ENCODE measurements at places on chromosomes 5 and 9.

DNA sequence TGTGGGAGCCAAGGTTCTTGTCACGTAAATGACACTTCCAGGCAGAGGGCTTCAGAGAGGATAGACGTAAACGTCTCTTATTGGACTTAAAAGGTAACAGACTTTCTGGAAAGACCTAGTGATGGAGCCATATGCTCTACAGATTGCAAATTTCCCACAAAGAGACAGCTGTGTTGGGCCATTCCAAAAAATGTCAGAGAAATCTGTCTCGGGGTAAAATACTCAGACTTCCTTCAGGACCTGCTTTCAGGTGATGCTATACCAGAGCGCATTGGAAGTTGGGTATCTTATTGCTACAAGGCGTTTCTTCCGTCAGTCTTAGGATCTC is 29.2 kb downstream of the PROP1 start:
- peak; percentile 7 for DNase-seq

- DNase-seq = no peak
These were observed 44.0 kb upstream of the GLRX start for GRCh38 chr5:95866435-95867040.

GRCh38 chr9:354453-354852 is 139.8 kb downstream of the DOCK8 start:
- DNase-seq = no peak

- DNase-seq = no peak
These were observed 14.4 kb downstream of the POLK start for GRCh38 chr5:75526070-75526469.

DNA sequence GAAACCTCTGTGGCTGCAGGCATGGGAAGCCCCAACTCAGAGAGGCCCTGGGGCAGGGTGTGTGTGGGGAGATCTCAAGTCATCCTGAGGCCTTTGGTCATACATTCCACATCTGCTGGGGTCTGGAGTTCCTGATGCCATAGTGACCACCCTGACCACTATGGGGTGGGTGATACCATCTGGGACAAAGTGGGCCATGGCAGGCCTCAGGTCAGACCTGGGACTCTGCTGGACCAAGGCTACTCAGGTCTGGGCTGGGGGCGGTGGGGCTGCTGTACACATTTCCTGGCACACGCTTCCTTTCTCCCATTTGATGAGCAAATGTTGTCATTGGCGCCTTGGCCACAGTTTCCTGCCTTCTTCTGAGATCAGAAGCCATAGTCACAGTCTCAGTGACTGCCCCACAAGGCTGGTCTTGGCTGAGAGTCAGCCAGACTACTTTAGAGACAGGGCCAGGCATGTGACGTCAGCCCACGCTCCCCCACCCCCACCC is 15.1 kb upstream of the ACSL6 start:
- DNase-seq = peak; percentile 37

DNA sequence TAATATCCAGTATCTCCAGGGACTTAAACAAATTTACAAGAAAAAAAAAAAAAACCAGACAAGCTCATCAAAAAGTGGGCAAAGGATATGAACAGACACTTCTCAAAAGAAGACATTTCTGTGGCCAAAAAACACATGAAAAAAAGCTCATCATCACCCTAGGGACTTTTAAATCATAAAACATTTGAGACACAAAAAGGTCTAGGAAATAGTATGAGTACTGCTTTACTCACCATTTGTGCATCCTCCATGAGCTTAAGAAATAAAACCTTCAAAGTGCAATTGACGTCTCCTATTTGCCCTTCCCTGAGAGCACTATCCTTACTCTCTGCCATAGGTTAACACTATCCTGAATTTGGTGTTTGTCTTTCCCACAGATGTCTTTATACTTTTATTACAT is 193.7 kb upstream of the NREP start:
- no peak for DNase-seq

DNA sequence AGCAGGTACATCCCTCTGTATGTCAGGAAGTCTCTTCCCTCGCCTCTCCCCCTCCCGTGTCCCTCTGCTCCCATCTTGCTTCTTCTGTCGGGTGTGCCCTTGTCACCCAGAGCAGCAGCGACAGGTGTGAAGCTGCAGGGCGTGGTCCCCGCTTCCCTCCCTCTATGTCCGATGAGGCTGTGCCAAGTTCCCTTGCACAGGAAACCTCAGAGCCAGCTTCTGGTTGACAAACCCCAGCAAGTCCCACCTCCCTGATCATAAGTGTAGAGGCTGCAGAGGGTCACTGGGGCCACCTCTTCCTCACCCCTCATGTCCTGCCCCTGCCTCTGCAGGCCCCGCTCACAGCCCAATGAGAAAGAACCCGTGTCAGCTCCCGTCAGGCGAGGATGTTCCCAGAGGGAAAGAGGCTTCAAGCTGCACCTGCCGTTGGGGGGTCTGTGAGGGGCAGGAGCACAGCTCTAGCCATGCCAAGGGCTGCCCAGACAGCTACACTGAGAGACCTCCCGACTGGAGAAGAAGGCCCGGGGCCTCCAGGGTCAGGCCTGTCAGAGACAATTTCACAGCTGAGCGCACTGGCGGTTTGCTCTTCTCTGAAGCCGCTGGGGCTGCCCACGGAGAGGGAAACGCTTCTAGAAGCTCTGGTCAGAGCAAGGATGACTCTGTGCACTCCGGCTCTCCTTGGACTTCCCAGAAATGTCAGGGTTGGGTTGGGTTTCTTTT is 73.3 kb downstream of the AK8 start:
- no peak for DNase-seq

DNA sequence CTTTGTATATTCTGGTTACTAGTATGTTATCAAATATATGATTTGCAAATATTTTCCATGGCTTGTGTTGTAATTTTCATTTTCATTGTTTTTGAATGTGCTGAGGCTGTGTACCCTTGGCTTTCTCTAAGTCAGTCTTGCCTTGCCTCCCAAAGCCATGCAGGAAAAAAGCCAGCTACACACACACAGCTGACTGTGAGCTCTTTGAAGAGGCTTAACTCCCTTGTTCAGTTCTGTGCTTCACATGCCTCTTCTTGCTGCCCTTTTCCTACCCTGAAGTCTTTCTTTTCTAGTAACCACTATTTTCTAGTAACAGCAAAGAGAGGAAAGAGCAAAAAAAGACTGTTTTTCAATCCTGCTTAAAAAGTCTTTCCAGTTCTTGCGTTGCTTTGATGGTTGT is 53.9 kb downstream of the KCNN2 start:
- DNase-seq = no peak

- no peak for DNase-seq
These were observed 76.9 kb upstream of the MINAR2 start for GRCh38 chr5:129670957-129671500.

DNA sequence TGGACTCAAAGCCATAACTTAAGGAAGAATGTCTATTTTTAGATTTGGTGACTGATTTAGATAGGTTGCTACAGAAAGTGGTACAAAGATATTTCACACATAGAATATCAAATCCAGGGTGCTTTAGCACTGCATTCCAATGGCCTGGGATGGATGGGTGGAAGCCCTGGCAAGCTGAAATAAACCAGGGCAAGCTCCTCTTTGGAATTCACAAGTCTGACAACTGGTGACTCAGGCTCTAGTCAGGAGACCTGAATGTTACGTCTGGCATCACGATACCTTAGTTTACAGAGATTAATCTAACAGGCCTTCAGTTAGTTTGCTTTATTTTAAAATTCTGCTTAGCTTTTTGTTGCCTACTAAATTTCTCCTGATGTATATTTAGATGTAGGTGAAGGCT is 144.0 kb downstream of the TMC1 start:
- DNase-seq = peak; percentile 79

DNA sequence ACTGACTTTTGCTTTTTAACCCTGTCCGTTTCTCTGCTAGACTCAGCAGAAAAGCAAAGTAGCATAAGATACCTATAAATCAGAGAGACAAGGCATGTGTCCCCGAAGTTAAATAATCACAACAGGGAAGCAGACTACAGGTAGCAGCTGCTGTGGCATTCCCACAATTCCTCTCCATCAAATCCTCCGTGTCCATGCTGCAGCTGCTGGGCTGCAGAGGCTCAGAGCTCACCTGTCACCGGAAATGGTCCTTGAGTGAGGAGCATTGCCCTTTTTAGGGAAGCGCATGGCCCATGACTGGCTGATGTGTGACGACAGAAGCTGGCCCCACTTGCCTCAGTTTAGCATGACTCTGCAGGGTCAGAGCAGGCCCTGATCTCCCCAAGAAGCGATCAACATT is 125.0 kb downstream of the MSX2 start:
- no peak for DNase-seq

DNA sequence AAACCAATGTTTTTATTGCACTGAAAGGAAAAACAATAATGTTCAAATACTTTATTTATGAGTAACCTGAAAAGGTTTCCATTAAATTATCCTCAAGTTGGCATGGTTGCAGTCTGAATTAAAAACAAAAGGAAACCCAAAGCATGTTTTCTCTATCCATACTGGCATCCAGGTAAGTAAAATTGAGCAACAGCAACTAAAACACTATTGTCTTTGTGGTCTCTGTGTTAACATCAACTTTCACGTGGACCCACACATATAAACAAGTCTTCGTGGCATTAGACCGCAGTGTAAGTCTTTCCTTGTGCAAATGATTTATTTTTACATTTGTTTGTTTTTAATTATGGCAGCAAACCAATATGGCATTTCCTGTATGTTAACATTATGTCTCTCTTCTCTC is 757.6 kb downstream of the SEMA5A start:
- no peak for DNase-seq

DNA sequence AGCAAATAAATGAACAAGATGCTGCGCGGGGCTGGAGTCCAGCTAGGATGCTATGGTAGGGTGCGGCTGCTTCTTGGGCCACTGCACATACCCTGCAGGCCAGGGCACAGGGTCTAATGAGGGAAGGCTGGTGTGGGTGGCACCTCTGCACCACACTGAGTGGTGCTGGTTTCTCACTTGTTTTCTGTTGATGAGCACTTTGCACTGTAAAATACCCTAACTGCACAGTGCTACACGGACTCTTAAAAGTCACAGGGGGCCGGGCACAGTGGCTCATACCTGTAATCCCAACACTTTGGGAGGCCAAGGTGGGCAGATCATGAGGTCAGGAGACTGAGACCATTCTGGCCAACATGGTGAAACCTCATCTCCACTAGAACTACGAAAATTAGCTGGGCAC is 52.7 kb upstream of the DMRT1 start:
- no peak for DNase-seq

- no peak for DNase-seq
These were observed 55.8 kb downstream of the RFK start for GRCh38 chr9:76338418-76338817.

DNA sequence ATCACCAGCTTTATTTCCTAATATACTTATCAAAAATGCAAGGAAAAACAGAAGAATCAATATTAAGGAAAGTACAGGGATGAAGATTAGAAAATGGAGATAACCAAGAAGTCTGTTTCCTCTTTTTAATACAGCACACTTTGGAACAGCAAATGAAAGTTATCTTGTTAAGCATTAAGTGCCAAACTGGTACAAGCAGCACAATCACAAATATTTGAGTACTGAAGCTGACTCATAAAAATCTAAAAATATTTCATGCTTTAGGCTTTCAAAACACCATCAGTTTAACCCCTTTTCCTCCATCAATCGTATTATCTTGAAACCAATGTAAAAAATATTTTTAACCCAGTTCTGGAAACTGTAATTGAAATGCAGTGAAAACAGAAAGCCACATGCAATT is 2.7 kb downstream of the FBXW11 start:
- DNase-seq = no peak

DNA sequence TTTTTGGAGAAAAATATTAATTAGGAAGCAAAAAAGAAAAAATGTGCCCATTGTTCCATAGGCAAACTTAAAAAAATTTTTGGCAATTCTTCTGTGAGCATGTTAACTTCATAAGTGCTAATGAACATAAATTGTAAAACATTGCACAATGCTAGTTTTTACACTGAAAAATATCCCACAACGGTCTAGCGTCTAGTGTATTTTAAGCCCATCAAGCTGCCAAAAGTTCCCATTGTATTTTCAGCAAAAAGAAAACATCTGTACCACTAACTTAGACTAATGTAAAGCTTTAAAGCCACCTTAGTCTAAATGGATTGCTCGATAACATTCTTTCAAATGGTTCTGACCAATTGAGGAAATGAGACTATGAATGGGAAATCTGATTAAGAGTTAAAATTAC is 2.8 kb downstream of the NR6A1 start:
- DNase-seq = no peak

- no peak for DNase-seq
These were observed 949 bp downstream of the SERINC5 start for GRCh38 chr5:80254767-80255430.

DNA sequence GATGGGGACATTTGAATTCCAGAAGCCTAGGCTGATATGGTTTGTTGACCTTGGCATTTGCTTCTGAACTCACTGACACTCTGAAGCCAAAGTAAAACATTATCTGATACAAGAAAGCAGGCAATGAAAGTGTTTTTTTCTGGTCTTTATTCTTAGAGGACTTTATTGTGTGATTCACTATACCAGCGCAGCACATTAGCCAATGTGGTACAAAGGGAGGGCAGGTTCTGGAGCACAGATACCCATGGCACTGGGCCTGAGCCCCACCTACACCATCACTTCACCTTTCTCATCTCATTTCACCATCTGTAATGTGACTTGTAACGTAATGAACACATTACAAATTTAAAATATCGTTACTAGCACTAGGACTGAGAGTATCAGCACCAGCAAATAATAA is 89.7 kb upstream of the ZNF366 start:
- DNase-seq = no peak

GRCh38 chr5:74360535-74361210 is 279.9 kb downstream of the ENC1 start:
- DNase-seq = no peak

DNA sequence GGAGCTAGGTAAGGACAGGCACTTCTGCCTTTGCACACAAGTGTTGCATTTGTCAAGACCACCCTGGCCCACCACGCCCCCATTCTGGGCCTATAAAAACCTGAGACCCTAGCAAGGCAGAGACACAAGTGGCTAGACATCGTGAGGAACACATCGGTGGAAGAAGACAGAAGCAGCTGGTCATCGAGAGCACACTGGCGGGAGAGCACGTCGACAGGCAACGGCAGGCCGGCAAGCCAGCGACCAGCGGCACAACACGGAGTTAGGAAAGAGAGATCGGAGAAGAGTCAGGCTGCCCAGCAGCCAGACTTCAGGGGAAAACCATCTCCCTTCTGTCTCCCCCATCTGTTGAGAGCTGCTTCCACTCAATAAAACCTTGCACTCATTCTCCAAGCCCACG is 76.1 kb downstream of the HRH2 start:
- DNase-seq = no peak

DNA sequence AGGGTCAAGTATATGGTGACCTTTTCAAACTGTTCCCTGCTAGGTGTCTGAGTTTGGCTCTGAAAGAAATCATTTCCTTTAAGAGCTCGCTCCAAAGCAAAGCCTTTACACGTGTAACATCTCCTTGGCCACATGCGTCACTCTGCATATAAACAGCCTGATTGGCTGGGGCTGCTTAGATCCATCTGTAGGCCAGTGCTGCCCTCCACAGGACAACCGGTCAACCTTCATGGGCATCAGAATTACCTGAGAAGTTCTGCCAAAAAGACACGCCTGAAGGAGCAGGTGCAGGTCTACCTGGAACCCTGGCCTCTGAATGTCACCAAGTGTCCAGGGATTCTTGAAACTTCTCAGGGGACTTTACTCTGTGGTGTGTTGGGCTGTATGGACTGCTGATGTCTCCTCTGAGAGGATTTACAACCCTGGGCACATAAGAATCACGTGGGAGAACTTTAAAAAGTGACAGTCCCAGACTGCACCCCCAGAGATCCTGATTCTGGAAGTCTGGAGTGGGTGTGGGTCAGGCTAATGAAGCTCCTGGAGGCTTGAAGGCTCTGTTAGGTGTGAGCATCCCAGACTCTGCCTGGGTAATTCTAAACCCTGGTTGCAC is 497.6 kb downstream of the GADD45G start:
- peak; percentile 91 for DNase-seq

- DNase-seq = no peak
These were observed 80.1 kb upstream of the PLEKHG4B start for GRCh38 chr5:11898-12297.

- no peak for DNase-seq
These were observed 142.0 kb downstream of the RORB start for GRCh38 chr9:74639112-74639511.
